AG09309 (cell line): ENCODE measurements at places on chromosomes 16 and 17.

DNA sequence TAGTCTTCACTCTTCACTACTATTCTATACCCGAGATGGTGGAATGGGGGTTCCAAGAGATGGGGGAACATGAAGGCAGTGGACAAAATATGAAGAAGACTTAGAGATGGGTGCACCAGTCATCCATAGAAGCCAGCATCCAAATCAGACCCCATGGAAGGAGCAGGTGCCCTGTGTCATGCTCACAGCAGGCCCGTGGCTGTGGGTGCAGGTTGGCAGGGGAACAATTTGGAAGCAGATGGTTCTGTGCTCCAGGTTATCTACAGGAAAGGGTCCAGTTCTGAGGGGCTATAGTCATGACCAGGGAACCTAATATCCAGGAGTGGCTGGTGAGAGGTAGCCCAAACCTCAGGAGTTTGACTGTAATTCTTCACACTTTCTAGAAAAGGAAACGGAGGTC is 9.6 kb upstream of the LPCAT2 start:
- no peak for DNase-seq

- DNase-seq = no peak
These were observed 128.5 kb upstream of the GSE1 start for GRCh38 chr16:85484347-85485300.

GRCh38 chr16:88697831-88698615 is 8.2 kb downstream of the RNF166 start:
- no peak for DNase-seq

DNA sequence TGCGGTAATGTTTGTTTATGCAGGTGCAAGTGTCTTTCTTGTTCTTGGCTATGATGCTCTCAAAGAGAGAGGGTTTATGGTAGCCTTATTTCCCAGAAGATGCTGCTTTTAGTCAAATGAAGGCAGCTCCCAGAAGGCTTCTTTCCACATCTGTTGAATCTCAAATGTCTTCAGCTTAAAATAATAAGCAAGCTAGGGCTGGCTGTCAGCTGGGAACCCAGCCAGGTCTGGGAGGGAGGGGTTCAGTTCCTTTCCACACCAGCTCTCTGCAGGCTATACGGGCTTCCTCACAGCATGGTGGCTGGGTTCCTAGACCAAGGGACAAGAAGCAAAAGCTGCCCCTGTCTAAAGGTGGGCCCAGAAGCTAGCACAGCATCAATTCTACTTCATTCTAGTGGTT is 47.4 kb upstream of the ATF7IP2 start:
- DNase-seq = no peak

DNA sequence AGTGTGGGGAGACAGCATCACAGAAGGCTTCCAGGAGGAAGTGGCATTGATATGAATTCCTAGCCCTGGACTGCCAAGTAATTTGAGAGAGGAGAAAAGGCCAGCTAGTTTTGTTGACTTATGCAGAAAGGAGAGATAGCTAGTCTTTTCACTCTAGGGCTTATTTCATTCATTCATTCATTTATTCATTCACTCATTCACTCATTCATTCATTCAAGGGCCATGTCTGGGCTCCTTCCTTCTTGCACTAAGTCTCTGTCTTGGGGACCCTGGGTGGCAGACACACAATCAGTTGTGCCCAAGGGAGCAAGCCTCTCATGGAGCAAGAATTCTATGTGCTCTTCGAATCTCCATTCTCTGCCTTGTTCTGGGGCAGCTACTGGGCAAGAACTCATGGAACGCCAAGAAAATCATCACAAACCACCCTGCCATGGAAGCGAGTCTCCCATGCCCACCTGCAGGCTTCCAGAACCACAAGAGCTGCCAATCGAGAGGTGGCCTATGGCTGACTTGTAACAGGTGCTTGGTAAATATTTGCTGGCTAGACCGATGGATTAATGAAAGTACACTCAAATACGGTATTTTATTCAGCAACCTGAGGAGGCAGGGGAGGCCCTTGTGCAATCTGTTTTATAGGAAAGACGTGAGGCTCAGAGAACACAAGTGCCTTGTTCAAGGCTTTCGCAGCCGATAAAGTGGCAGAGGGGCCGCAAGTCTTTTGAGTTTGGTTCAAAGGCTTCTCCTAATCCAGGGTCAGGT is 223.6 kb downstream of the XYLT1 start:
- DNase-seq = no peak

DNA sequence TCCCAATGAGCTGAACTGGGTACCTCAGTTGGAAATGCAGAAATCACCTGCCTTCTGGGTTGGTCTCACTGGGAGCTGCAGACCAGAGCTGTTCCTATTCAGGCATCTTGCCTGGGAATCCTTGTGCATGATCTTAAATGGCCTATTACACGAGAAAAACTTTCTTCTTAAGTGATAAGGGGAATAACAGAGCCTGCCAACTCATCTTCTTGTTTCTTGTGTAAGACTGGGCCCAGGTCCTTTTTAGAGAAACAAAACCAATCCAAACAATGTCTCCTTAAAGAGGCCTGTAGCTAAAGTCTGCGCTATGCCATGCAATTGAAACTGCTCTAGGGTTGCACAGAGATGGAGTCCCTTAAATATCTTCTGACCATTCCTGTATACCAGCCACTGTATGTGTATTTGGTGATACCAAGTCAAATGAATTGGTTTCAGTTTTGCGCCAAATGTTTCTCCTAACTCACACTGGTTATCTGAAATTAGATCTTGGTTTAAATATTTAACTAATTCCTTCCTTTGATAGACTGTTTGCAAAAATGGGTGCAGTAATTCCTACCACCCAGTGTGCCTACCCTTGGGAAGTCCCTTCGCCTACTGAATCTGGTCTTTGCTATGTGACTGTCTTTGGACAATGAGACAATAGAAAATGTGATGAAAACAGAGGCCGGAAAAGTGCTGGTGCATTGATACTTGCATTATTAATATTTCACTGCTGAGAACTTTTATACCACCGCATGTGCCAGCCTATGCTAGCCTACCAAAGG is 6.5 kb upstream of the CCL23 start:
- no peak for DNase-seq

DNA sequence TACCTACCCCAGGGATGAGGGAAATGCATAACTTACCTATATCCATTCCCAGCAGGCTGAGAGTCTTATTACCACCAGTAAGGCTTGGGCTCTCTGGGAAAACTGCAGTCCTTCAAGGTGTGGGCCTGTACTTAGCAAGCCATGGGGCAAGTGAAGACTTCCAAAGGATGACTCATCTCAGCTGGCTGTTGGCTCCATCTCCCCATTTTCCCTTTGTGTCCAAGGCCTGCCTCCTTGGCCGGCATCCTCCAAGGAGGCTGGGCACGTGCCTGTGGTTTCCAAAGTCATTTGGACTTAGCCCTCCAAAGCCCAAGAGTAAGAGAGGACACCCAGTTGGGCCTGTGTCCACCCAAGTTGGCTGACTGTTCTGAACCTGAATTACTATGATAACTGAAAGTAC is 89.8 kb downstream of the TMEM100 start:
- no peak for DNase-seq

- no peak for DNase-seq
These were observed 5.1 kb upstream of the CISD3 start for GRCh38 chr17:38725066-38725465.

DNA sequence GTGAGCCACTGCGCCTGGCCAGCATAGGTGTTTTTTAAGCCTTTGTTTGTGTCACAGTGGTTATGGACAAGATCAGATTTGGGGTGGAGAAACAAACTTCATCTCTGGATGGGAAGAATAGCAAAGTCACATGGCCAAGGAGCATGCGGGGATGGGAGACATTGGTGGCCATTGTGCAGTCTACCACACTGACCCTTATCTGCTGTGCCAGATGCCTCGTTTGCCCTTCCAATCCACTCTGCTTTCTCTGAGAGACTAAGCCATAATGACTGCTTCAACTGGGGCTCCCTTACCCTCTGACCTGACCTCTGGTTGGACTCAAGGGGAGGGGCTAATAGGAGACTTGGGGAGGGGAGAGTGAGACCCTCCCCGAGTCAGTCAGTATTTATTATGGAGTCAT is 166.8 kb downstream of the PRKCB start:
- DNase-seq = no peak

DNA sequence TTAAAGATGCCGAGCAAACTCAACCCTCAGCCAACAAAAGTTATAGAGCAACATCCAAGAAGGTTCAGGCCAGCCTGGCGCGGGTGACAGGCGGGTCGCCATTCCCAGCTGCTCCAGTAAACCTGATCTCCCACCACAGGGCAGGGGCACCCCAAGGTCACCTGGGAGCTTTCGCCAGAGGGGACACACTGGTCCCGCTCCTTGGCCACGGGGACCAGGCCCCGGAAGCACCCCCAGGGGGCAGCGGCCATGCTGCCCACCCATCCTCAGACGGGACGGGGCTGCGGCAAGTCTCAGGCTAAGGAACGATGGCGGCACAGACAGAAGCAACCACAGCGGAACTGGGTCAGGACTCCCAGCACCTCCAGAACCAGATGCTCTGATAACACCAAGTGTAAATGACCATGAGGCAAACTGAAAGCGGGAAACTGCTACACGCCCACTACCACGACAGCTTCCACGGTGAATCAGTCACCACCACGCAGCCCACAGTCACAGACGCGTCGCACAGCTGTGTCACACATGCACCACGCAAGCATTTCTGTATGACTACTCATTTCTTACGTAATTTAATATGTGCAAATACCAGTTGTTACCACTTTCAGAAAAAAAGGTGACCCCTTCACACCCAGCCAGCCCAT is 14.1 kb upstream of the CCDC154 start:
- no peak for DNase-seq

DNA sequence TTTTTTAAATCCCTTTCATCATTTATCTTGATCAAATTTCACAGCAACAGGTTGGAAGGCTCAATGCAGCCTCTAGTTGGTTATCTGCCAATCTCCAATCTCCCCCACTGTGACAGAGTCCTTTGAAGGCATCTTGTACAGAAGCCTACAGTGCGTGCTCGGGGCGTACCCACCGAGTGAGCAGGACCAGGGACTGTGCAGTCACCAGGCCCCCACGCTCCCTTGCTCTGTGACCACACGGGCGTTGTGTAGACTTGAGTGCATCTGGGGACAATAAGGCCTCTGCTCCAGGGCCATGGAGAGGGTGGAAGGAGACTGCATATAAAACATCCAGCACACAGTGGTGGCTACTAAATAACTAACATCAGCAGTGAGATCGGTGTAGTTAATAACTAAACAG is 63.4 kb downstream of the GTF3C1 start:
- no peak for DNase-seq

GRCh38 chr17:50948711-50949110 is 82.6 kb upstream of the TOB1 start:
- DNase-seq = no peak

GRCh38 chr17:13537871-13538643 is 63.7 kb downstream of the HS3ST3A1 start:
- DNase-seq = no peak

DNA sequence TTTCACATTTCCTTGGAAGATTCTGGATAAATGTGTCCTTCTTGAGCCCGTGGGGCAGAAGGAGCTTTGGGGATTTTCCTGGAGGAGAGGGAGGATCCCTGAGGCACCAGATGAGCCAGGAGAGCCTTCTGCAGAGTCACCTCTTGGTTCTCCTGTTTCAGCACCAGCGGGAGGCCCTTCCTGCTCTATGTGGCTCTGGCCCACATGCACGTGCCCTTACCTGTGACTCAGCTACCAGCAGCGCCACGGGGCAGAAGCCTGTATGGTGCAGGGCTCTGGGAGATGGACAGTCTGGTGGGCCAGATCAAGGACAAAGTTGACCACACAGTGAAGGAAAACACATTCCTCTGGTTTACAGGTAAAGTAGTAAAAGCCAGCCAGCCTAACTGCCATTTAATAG is 77.1 kb downstream of the ARSG start:
- DNase-seq = no peak

DNA sequence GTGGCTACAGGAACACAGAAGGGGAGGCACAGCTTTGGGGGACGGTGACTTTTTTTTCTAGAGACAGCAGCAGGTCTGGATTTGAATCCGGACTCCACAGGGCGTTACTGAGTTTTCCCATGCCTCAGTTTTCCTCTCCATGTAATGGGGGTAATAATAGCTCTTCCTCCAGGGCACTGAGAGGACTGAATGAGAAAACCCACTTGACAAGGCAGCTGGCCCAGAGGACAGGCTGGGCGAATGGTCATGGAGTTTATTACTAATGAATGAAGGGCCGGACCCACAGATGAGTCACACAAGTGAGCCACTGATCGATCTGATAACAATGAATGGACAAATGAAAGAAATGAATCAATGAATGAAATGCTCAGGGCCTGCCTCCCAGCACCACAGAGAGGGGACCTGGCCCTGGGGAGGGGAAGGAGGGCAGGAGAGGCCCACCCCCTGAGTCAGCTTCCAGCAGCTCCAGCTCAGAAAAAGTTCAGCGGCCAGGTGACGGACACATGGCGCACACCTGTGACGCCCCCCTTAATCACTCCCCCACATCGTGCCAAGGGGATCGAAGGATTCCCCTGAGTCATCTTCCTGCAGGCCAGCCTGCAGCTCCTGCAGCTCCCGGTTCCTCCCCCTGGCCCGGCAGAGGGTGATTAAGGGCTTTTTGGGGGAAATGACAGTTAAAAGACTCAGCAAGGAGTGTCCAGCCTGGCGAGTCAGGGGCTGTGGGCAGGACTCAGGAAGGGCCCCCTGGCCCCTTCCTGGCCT is 54.3 kb downstream of the SOCS1 start:
- DNase-seq = peak; percentile 37

DNA sequence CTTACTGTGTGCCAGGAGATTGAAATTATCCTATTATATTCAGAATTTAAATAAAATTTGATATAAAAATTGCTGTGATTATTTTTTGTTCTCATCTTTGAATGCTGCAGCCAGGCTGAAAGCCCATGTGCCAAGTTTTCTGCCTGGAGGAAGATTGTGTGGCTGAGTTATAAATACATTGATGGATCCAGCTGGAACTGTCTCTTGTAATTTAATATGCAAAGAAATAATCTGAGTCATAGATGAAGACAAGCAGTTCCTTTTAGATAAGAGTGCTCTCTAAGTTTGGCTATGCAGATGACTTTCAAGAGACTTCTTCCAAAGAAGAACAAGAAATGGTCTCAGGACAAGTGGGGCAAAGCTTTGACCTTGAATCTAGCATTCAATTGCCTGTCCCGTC is 871.0 kb downstream of the CDH11 start:
- DNase-seq = peak; percentile 16

DNA sequence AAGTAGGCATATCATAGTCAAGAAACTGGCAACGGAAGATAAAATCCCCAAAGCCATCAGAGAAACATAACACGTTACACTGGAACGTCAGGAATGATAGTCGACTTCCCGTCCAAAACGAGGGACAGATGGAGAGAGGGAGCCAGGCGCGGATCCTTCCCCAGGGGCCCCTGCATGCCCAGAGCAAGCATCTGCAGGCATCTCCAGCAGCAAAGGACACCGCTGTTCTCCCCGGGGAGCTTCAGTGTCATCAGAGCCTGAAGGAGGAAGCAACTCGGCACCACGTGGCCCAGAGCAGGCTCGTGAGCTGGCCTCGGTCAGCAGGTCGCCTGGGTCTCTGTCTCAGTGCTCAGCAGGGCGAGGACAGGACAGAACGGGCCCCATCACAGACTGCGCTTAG is 50.1 kb downstream of the LMF1 start:
- DNase-seq = no peak

- no peak for DNase-seq
These were observed 1357.0 kb upstream of the GOT2 start for GRCh38 chr16:60091071-60091470.

GRCh38 chr17:49555495-49556222 is 20.0 kb upstream of the NXPH3 start:
- DNase-seq = no peak
